NCI-H524 treated with DMSO at 0.1 percent for 48 hours (cell line): ENCODE measurements at places on chromosomes 11 and 22.

DNA sequence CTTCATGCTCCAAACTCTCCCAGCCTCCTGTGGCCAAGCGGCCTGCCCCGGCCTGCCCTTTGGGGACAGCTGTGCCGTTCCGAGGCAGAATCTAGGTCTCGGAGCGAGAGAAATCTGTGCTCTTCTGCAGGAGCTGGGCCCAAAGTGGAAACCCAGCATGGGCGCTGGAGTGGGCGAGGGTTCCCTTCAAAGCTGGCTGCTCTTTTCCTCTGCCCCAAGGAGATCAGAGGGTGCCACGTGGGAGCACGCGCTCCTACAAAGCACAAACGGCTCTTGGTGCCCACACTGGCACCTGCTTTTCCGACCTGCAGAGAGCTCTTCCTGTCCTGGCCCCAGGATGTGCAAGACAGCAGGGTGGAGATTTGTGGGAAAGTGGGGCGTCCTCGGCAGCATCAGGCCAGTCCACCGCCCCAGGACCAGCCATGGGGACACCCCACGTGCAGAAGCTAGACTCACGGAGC is 6.9 kb downstream of the OSBPL5 start:
- DNase-seq: no peak

- DNase-seq: no peak
These were observed 53.8 kb upstream of the ME3 start for GRCh38 chr11:86726118-86726753.

- no peak for DNase-seq
These were observed 546.4 kb downstream of the TBC1D22A start for GRCh38 chr22:47308886-47309285.

- DNase-seq: no peak
These were observed 1.1 kb downstream of the FCHSD2 start for GRCh38 chr11:73141031-73141308.

- DNase-seq: no peak
These were observed 138.7 kb upstream of the E2F8 start for GRCh38 chr11:19379465-19379864.

DNA sequence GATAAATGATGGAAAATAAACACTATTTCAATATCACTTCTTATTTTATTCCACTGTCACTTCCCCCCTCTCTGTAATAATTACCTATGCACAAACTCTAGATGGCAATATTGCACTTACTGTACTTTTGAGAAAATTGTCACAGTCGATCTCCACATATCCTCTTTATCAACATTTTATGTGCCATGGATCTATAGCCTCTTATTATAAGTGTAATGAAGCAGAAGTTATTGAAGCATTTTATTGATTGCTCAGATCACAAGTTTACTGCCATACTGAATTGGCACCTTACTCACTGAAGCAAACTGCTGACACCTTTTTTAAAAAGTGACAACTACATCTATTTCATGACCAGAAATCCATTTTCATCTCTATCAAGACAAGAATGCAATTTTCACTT is 133.4 kb downstream of the DCDC1 start:
- peak; percentile 17 for DNase-seq

- DNase-seq: no peak
These were observed at the start of gene ZPR1 for GRCh38 chr11:116787786-116788486. Gene ZPR1 (minus strand): TSS chr11:116788023. CDS start chr11:116787990, 33 bp downstream.

DNA sequence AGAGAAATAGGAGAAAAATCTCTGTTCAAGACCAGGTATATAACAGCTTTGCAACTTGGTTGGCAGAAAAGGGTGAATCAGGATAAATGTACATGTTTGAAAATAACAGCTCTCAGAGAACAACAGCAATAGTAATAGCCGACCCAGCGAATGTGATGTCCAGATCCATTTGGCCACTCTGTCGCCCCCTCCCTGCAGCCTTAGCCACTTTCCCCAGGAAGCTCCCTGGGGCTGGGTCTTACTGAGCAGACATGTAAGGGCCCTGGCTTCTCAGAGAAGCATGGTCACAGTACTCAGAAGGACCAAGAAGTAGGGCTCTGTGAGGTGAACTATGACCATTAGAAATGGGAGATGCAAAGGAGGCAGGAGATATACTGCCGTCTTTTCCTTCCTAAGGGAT is 154.1 kb upstream of the SNX19 start:
- no peak for DNase-seq

GRCh38 chr11:114440971-114441763 is 1.9 kb downstream of the REXO2 start:
- peak; percentile 81 for DNase-seq

DNA sequence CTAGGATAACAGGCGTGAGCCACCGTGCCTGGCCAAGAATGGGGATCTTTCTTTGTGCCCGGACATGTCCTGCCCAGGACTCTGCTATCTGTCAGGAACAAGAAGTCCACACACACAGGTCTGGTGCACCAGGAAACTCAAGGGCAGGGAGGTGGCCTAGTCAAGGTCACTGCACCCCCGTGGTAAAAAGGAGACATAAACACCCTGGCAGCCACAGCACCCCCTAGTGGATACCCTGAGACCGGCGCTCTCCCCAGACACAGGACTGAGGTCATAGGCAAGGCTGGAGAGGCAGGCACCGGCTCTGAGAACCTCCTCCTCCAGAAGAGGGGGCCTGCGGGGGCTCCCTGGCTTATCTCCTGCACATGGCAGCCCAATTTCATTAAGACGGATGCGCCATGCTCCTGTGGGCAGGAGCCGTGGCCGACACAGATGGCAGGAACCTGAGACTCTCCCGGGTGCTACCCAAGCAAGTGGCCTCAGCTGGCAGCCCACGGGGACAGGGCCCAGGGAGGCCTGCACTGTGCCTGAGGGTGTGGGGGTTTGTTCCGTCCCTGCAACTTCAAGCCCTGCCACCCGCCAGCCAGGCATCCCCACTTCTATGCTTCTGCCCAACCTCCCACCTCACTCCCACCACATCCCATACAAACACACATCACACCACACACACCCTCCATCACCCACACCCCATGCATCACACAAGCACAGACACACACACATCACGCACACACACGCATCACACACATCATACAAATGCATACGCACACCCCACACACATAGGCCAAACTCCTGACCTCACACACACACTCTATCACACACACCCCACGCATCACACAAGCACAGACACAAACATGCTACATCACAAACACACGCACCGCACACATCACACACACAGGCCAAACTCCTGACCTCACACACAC is 19.6 kb downstream of the MACROD1 start:
- peak; percentile 84 for DNase-seq

DNA sequence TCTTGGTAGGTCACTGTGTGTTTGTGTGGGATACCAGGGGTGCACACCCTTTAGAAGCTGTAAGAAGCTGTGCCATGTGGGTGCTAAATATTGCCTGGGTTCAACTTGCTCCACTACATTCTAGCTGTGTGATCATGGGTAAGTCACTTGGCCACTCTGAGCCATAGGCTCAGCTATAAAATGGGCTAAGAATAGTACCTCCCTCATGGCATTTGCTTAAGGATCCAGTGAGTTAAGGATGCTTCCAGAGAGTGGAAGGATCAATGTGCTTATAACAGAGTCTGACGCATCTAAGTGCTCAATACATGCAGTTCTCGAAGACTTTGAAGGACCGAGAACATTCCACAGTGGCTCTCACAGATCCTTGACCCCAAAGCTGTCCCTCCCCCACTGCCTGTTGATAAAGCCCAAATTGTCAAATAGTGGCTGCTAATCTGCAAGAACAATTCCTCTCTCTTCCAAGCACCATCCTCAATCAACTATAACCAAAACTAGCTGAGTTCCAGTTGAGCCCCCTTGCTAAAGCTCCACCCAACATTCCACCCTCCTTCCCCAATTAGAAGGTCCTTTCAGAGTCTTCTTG is 13.2 kb upstream of the TMPRSS6 start:
- no peak for DNase-seq

DNA sequence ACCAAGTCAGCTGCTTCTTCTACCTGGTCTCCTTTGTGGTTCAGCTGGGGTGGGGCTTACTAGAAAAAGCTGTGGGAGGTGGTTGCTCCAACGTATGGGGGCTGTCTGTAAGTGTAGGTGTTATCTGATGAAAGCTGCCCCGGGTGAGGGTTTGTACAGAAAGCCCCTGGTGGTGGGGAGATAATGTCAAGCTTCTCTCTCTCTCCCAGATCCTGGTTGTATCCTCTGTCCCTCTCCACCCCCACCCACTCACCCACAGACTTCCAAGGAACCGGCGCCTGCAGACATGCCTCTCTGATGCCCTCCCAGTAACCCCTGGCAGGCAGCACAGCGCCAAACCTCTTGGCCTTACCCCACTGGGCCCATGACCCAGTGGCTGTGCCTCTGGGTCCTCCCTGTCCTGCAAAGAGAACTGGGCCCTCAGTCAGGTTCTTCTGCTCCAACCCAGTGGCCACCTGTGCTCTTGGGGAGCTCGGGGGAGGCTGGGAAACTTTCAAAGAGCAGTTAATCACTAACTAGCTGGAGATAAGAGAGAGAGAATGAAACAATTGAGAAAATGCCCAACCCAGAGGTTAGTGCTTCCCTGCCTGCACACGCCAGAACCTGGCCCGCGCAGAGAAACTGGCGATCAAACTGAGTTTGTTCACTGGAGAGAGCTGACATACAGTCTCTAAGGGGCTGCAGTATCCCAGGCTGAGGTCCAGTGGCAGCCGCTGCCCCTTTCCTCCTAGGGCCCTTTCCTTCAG is 20.4 kb upstream of the EHF start:
- no peak for DNase-seq

GRCh38 chr11:78406568-78407196 is 10.9 kb downstream of the GAB2 start:
- no peak for DNase-seq

DNA sequence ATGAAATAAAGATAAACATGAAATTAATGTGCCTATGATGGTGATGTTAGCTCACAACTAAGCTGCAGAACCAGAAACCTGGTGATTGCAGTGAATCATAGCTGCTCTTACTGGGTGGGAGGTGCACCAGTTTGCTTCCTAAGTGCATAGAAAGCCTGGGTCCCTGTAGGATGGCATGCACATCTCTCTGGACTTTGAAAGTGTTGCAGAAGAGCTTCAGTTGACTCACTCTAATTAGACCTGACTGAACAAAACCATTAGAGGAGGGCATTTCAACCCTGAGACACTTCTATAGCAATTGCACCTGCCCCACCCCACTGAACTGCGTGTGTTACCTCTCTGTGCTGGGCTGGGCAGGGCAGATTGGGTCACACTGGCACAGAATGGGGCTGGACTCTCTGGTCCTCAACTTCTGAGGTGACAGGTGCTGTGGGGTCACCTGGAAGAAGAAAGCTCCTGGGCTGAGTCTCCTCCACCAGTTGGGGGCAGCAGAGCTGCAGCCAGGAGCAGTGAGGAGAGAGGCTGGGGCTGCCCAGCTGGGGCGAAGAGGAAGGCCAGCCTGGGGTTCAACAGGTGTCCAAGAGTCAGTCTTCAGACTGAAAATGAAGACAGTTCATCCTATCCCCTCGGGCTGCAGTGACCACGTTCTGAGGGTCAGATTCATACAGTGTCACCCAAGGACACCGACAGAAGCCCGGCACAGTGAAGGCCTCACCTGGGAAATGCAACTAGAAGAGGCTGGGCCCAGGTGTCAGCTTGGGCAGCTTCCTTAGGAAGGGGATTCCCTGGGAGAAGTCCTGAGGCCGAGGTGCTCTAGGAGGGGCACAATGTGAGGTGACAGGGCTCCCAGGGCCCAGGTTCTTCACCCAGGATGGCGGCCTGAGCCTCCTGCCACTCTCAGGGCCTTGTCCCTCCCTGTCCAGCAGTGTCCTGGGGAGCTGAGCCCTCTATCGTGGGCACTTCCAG is 58.1 kb downstream of the GGTLC2 start:
- DNase-seq: no peak

- DNase-seq: no peak
These were observed 64.9 kb downstream of the DEPDC5 start for GRCh38 chr22:31818481-31819392.

DNA sequence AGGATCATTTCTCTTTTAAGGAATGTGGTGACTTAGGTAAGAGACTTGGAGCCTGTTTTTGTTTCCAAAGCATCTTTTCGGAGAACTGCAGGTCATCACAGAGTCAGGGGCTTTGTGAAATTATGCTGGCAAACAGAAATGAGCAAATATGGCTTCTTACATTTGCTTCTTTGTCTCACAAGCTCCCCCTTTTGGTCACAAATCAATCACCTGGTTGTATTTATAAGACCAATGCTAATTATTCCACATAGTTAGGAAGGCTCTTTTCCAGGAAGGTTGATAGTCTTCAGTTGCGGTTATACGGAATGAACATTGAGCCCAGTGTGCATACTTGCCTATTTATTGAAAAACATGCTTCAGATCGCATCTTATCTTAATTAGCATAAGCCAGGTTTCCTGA is 34.6 kb upstream of the CEP126 start:
- DNase-seq: no peak

DNA sequence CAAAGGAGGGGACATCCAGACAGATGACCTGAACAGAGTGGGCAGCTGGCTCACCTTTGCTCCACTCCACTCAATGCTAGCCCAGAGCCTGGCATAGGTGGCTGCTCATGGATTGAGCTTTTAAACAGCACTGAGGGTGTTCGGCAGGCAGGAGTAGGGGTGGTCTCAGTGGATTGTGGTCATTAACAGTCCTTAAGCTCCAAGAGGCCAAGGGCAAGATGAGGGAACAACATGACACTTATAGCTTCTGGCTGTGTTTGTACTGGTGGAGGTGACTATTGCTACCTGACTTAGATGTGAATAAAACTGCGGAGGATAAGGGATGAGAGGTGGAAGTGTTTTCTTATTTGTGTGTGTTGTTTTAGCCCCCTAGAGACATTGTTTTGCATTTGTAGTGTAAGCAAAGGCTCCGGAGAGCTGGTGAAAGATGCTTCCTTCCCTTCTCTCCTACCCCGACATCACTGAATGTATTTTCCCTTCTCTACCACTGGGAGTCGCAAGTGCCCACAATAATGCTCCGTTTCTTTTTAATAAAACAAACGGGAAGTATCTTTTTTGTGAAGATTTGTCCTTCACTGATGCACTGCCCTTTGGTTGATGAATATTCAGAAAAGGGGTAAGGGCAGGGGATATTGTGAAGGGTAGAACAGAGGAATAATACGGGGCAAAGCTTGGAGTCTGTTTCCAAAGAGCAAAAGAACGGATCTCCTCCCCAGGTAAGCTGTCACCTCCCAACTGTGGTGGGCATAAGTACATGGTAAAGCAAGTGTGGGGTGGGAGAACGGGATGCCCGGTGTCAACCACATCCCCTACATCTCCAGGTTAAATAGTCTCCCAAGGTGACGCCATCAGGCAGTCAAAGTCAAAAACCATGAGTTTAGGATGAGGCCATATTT is 27.5 kb upstream of the MTNR1B start:
- no peak for DNase-seq

DNA sequence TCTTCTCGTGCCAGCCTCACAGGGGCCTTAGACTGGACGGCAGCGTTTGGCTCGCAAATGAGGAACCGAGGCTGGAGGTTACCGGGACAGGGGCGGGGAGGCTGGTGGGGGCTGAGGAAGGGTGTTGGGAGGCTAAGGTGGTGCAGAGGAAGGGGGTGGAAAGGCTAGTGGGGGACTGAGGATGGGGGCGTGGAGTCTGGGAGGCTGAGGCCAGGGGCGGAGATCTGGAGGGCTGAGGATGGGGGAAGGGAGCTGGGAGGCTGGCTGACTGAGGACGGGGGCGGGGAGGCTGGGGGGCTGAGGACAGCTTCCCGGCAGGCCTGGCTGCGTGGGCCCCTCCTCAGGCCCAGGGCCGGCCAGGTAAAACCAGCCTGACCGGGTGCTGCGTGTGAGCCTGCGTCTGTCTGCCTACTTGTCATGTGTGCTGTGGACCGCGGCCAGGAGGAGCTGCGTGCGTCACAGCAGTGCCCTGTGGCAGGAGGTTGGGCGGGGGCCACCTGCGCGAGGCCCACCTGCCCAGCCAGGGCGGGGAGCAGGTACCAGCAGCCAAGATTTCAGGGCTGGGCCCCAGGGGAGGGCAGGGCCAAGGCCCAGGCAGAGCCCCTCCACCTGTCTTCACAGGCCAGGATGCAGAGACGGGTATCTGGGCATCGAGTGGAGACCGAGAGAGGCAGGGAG is 9.4 kb upstream of the PIM3 start:
- DNase-seq: no peak
